Cerebellar nuclear complex (tissue), 1 donor: ENCODE measurements at places on chromosomes 12 and 14.

DNA sequence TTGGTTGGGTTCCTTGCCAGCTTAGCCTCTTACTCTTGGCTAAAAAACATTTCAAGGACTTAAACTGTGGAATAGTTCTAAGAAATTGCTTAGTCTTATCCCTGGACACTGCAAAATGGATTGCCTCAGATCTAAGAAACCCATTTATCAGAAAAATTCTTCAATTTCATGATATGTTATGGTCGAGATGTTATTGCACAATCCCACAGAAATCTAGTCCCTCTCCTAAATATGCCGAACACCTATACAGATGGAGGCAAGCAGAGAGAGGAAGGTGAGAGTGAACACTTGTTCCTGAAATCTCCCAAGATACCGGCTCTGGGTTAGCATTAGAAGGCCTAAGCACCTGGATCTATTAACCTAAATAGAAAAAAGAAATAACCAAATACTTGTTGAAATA, 267.2 kb downstream of the PAWR start:
- DNase-seq, result no peak

DNA sequence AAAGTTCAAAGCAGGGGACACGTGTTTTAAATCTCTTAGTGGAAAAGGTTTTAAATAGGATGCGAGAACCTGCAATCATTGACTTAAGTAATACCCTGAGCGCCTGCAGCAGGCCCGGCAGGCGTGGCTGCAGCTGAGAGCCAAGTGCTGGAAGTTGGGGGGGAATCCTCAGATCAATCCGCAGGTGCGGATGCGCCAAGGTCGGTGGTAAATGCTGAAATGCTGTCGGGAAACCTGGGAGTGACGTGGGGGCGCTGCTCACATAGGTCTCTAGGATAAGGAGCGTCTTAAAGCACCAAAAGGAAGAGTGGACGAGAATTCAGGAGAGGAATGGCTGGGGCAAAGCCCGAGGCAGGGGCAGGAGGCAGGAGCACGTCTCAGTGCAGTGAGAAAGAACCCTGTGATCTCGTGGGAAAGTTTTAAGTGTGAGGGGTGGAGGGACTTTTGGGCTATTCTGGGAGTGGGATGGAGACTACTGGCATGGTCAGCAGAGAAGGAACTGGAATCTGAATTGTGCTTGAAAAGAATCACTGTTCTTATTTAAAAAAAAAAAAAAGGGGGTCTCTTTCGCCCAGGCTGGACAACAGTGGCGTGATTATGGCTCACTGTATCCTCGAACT, 883 bp upstream of the CDCA4 start:
- DNase-seq, result no peak

DNA sequence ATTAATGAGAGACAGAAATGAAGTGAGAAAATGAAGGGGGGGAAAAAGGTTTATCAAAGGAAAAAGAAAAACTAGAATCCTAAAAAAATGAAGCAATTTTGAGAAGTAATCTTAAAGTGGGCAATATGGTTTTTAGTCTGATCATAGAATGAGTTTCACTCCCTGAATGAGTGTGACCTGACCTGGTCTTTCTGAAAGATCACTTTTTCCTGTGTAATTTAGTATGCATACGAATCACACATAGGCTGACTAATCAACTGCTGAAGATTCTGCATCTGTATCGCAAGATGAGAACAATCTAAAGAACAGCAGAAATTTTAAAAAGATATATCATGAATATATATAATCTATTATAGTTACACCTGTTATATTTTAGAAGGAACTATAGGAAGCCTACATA, 11.3 kb downstream of the GNPTAB start:
- no peak for DNase-seq

- no peak for DNase-seq
Measured at GRCh38 chr14:104394409-104394851, 185.1 kb upstream of the C14orf180 start.

GRCh38 chr12:128813392-128813791, 10.4 kb downstream of the SLC15A4 start:
- no peak for DNase-seq

DNA sequence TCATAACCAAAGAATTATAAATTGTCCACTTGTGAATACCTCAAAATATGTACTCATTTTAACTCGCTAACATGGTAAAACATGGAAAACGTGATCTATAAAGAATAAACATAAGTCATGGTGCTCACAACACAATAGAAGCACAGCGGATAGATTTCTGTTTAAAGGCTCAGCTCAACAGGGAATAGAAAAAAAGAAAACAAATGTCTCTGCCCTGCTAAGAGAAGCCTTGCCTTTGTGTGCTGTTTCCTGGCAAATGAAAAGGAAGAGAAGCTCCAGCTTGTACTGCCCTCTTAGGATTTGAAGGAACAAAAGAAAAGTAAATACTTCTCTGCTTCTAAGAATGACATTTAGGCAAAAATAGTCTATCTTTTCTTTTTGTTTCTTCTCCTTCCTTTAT, 121.0 kb upstream of the KRR1 start:
- DNase-seq, result no peak

- DNase-seq, result no peak
Measured at GRCh38 chr12:75622492-75622891, 111.1 kb upstream of the KRR1 start.

DNA sequence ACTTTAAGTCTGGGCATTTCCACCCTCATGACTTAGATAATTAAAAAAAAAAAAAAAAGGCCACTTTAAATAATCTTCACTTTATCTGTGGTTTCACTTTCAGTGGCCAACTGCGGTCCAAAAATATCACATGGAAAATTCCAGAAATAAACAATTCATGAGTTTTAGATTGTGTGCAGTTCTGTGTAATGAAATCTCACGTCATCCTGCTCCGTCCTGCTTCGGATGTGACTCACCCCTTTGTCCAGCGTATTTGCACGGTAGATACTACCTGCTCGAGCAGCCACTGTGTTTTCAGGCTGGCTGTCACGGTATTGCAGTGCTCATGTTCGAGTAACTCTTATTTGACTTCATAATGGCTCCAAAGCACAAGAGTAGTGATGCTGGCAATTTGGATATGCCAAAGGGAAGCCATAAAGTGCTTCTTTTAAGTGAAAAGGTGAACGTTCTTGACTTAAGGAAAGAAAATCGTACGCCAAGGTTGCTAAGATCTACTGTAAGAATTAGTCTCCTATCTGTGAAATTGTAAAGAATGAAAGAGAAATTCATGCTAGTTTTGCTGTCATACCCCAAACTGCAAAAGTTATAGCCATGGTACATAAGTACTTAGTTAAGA, 2.4 kb downstream of the E2F7 start:
- no peak for DNase-seq

GRCh38 chr12:66838366-66838765, 159.5 kb upstream of the GRIP1 start:
- DNase-seq, result no peak

GRCh38 chr14:68899033-68899603, 80.0 kb downstream of the ACTN1 start:
- no peak for DNase-seq

DNA sequence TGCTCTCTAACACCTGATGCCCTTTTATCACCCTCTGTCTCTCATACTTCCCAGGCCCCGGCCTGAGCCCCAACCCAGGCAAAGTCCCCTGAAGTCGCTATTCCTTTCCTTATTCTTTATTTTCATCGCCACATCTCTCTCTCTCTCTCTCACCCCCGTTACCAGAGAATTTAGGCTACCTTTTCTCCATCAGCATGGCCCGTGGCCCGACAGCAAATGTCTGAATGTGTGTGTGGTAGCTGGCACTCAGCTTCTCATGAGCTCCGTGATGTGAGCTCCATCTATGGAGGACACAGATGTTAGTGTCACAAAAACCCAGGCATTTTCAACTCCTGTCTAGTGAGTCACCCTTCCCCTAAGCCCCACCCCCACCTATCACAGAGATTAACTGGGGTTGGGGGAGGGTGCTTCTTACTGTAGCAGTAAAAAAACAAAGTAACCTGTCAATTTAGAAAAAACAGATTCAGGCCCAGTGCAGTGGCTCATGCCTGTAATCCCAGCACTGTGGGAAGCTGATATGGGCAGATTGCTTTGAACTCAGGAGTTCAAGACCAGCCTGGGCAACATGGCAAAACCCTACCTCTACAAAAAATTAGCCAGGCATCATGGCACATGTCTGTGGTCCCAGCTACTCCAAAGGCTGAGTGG, 53.8 kb downstream of the VCPKMT start:
- no peak for DNase-seq

GRCh38 chr12:65810036-65810435, 14.2 kb upstream of the HMGA2 start:
- DNase-seq, result no peak

- no peak for DNase-seq
Measured at GRCh38 chr12:13041224-13041623, 3.0 kb upstream of the FAM234B start.

DNA sequence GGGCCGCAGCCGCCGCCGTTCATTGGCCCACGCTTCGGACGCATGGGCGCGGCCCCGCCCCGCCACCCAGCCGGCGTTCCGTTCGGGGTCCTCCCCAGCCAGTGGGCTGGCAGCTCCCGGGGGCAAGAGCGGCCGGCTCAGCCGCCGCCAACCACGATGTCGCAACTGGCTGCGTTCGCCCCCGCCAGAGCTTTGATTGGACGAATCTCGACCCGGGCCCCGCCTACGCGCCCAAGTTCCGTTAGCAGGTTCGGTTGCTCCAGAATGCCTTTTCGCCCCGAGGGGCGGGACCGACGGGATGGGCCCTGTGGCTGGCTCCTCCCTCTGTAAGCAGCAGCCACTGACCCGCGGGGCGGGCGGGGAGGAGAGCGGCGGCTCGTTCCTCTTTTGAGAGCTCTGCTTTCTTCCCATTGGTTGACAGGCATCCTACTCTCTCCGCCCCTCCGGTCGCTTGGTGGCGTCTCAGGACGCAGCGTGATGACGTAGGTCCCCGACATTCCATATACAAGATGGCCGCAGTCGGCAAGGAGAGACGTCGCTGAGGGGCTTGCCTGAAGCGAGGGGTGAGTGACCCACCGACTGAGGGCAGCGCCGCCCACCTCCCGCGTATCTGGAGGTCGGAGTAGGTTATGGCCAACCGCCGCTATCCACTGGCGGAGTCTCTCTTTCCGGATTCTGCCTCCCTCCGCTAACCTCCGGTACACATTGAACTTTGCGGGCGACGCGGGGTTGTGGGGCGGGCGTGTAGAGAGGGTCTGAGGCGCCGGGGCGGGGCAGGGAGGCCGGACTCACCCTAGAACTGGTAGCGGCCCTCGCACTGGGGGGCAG, at the start of gene CCNK:
CCNK (plus strand) TSS at position 493 of the 828 bp plus-strand sequence. CDS start 11,269 bp downstream, outside the sequence.
- peak; percentile 100 for DNase-seq

GRCh38 chr12:125114365-125115141, 49.3 kb downstream of the AACS start:
- no peak for DNase-seq

DNA sequence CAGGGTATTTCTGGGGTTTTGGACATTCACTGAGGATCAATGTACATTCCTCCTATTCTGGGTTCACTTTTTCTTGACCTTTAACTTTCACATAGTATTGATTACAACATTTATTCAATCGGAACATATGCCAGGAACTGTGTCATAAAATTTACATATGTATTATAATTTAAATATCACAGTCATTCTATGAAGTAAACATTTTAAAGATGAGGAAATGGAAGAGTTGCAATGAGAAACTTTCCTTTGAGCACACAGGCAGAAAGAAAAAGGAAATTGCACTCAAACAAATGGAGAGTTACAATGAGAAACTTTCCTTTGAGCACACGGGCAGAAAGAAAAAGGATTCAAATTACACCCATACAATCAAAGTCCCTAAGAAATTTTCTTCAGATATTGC, 3.1 kb downstream of the MUCL1 start:
- no peak for DNase-seq

GRCh38 chr14:97036086-97036852, 239.1 kb downstream of the VRK1 start:
- no peak for DNase-seq

DNA sequence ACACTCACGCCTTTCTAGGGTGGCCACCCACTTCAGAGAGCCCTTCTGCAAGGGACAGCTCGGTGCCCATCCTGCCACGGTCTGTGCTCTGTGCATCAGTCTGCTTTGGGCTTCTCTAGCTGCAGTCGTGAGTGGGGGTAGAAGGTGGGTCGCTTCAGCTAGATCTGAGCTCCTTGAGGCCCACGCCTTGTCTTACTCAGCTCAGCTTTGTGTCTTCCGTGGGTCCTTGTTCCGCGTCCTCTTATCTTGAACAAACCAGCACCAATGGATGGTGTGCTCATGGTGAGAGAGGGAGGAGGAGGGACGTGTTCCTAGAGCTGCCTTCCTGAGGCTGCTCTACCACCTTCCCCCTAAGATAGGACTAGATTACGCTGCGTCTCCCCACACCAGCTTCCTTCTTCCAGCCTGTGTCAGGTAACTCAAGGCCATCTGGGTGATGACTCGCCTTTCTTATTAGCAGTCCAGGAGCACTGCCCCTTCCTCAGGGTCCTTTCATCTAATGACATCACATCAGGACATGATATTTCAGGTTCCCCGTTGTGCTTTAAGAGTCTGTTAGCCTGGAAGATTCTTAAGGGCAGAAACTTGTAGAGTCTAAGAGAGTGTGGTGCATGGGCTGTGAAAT, 118.8 kb downstream of the TSPAN9 start:
- no peak for DNase-seq

DNA sequence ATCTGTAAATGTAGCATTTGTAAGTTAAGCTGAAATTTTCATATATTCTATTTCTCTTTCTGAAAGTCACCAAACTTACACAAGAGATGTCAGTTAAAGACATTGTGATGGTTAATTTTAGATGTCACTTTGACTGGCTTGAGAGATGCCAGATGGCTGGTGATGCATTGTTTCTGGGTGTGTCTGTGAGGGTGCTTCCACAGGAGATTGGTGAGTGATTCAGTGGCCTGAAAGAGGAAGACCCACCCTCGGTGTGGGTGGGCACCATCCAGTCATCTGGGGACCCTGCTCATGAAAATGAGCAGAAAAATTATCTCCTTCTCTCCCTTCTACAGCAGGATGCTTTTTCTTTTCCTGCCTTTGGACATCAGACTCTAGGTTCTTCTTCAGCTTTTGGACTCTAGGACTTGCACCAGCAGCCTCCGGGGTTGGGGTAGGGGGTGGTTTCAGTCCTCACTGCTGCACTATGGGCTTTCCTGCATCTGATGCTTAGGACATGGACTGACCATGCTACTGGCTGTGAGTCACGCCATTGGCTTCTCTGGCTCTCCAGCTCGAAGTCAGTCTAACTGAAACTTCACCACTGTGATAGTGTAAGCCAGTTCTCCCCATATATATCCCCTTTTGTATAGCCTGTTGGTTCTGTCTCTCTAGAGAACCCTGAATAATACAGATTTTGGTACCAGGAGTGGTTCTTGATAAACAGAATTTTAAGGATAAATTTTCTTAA, 20.9 kb downstream of the PDE6H start:
- no peak for DNase-seq
